ENCODE measurements at places on chromosomes 2 and 18.

GRCh38 chr2:132943829-132944228 lies 273.8 kb upstream of the LYPD1 start:
- no peak for DNase-seq

- DNase-seq = no peak
Measured at GRCh38 chr2:18959952-18960717, 370.8 kb upstream of the NT5C1B start.

DNA sequence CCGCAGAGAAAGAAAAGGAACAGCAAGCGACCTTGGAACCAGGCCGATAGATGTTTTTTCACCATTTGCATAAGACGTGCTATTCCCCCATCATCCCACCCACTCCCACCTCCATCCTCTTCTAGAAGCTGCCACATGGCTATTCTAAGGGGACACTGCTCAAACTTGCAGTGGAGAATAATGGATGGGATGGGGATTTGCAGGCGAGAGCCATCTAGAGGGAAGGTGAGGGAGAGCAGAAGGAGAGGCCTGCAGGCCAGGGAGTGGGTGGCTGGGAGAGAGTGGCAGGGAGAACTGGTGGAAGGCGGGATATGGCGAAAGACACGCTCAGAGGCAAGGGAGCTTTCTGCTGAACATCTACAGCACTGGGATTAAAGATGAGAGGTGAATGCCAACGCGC lies 84.9 kb downstream of the MAPK4 start:
- DNase-seq = no peak

DNA sequence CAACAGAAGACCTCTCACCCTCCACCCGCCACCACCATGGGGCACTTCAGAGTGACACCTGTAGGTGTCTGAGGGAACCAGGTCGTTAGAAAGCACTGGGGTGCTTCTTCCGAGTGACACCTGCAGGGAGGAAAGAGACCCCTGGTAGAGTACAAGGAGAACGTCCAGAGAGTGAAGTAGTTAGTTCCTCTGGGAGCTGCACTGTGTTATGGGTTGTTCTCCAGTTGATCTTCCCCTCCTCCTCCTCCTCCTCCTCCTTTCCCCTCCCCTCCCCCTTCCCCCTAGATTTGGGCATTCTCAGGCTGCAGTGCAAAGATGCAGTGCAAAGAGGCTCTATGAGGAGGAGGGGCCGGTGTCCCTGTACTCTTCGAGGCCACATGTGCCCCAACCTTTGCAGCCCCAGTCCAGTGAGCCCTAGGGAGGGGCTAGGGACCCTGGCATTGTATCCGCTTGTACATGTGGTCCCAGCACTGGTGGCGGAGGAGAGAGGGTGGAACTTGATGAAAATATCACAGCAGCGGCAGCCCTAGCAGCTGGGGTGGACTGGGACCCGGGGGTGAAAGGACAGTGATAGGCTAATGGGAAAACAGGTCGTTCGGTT lies 850 bp downstream of the DNAJB2 start:
- DNase-seq = no peak

DNA sequence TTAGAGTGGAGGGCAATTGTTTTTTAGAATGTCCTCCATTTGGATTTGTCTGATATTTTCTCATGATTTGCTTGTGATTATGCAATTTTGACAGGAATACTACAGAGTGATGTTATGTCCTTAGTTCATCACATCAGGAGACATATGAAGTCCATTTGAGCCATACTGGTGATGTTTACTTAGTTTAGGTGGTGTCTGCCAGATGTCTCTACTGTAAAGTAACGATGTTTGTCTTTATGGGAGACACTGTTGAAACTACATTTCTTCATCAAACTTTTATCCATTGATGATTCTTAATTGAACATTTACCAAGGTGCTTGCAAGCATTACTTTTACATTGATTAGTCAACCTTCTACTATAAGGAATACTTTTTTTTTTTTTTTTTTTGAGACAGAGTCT lies 4.9 kb upstream of the SNORC start:
- no peak for DNase-seq

GRCh38 chr18:74082742-74083556 lies 64.7 kb downstream of the FBXO15 start:
- DNase-seq = peak; percentile 6

DNA sequence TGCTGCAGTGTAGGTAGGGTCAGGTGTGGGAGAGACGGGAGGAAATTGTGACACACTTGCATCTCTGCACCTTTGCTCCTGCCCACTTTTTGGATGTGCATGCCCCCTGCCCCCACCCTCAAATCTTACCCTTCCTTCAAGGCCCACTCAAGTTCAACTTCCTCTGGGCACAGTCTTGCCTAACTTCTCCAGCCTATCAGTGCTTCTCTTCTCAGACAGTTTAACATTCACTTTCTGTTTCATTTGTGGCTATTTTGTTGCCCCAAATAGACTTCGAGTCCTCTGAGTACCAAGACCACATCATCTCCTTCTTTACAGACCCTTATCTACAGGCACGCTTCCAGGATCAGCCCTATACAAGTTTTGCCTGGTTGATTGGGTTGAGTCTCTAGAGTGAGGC lies 2.7 kb downstream of the ST8SIA5 start:
- no peak for DNase-seq

DNA sequence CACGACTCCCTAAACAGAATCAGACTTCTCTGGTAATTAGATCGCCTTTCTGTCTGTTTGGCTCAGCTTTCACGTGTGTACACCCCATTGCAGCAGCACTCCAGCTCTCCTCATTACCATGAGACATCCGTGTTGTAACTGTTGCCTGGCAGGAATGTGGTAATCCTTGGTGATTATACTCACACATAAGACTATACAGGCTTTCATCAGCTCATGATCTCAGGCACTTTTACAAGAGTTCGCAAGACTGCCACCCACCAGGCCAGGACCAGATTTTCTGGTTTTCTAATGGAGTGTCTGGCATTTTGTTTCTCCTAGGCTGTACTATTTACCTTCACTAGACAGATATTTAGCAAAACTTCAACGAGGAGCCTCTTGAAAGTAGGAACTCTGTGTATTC lies 50.2 kb downstream of the ACVR1 start:
- no peak for DNase-seq

GRCh38 chr2:7523481-7524120 lies 606.4 kb downstream of the RNF144A start:
- DNase-seq = peak; percentile 11

DNA sequence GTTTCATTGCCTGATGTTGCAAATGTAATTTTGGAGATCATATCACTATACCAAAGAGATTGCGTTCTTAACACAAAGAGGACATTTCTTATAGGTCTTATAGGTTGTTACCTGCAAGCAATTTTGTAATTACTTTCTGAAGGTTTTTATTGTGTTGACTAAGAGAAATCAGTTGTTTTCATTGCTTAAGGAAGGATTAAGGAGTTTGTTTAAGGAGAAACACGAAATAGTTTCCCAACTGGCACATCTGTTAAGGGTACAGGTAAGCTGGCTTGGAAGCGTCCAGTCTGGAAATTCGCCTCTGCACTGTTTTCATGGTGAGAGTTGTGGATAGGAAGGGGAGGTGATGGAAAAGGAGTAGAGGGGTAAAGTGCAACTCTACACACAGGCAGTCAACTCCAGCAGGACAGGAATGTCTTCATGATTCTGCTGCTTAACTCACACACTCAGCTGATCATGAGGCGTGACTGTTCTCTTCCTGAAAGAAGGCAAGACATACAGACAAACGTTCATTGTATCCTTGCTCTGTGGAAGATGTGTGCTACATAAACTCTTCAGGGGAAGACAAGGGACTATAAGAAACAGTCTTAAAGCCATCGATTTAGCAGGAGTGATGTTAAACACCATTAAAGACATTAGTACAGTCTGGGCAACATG lies 61.4 kb upstream of the ACSL3 start:
- DNase-seq = no peak

- DNase-seq = no peak
Measured at GRCh38 chr2:228771774-228772173, 499.3 kb downstream of the PID1 start.

- no peak for DNase-seq
Measured at GRCh38 chr18:35581898-35582641, 530 bp downstream of the GALNT1 start.

DNA sequence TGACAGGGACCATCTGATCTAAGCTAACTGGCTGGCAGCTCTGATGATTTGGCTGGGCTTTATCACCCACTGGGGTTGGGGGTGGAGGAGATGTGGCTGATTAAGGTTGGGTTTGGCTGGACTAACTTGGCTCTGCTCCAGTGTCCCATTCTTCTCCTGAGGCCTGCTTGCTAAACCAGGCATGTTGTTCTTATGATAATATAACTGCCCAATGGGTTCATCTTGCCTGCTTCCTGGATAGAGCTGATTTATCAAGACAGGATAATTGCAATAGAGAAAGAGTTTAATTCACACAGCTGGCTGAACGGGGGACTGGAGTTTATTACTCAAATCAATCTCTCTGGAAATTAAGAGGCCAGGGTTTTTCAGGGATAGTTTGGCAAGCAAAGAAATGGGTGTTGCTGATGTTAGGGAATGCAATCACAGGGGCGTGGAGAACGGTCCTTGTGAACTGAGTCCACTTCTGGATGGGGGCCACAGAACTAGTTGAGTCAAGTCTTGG lies 150.4 kb downstream of the PTH2R start:
- DNase-seq = no peak

DNA sequence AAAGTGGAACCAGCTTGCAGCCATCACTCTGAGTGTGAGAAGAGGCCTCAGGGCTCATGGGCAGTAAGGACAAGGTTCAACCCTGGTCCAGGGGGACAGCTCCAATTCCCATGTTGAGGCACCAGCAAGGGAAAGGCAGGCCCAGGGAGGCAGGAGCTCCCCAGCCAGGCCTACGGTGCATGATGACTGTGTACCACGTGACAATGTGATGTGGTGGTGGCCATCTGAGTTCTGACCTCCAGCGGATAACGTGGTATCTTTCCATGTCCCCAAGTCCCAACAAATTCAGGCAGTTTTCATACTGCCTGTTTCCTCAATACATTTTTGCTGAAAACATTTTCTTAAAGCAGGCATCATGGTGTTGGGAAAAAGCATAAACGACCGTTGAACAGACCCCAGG lies 36.1 kb upstream of the COL6A3 start:
- no peak for DNase-seq

- DNase-seq = no peak
Measured at GRCh38 chr2:147015591-147015990, 829.2 kb upstream of the ACVR2A start.

DNA sequence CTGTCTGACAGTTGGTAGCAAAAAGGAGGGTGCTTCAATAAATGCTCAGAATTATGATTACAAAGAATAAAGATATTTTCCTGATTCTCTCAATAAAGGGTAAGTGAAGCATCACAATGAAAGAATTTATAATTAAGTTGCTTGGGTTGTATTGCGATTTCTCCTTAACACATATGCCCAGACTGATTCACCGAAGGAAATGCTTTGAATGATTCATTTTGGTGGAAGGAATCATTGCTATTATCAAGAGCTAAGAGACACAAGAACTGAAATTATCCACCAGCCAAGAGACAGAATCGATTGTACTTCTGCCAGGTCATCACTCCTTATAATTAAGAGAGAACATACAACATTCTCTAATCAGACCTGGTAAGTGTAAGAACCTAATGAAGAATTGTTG lies 301.4 kb downstream of the NR4A2 start:
- no peak for DNase-seq

DNA sequence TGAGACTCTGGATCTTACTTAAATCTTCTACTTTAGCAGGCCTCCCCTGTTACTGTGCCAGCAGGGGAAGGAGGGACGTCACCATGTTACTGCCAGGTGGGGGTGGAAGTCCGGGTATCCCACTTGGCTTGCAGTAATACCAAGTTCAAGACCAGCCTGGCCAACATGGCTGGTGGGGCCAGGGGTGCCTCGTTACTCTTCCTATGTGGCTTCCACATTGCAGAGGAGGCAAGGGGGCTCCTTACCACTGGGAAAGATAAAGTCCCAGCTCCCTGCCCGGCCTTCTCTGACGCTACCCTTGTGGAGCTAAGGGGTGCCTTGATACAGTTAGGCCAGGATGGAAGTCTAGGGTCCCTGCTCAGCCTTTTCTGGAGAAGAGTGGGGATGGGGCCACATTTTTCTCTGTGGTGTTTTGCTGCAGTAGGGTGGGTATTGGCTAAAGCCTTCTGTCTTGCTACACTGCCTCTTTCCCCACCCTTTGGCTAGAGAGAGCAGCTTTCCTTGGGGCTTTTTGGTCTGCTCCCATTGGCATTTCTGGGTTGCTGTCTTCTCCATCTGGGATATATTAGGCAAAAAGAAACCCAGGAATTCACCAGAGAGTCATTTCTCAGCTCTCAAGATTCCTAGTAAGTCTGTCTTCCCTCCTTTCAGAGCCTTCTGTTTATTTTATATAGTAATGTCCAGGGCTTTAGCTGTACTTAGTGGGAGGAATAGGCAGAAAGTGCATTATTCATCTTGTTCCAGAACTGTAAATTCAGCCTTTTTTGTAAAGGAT lies 21.9 kb downstream of the ELMOD3 start:
- DNase-seq = no peak

- no peak for DNase-seq
Measured at GRCh38 chr18:5419601-5420000, 124.1 kb upstream of the ZBTB14 start.

Data from CD4-positive, alpha-beta T cell treated with Interleukin-15 for 4 hours (primary cell).